ENCODE measurements at places on chromosomes 1 and 21.

- no peak for DNase-seq
These were observed 1237.8 kb downstream of the NCAM2 start for GRCh38 chr21:22235866-22236590.

GRCh38 chr21:29873908-29874307 lies 65.9 kb downstream of the GRIK1 start:
- no peak for DNase-seq

- peak; percentile 34 for DNase-seq
These were observed 34.8 kb downstream of the CHAF1B start for GRCh38 chr21:36419996-36420395.

DNA sequence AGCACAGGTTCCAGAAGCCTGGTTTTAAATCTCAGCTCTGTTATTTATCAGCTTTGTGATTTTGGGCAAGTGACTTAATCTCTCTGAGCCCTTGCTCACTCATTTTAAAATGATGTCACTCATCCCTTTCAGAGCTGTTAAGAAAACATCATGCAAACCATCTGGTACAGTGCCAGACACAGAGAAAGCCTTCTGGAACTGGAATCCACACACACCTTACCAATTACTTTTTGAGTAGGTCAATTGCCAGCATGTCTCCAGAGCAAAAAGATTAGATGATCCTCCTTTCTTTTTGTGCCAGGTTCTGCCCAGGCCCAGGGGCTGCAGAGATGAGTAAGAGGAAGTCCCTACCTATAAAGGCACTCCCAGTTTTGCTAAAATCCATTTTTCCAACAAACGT lies 61.3 kb downstream of the ROR1 start:
- DNase-seq, result no peak

DNA sequence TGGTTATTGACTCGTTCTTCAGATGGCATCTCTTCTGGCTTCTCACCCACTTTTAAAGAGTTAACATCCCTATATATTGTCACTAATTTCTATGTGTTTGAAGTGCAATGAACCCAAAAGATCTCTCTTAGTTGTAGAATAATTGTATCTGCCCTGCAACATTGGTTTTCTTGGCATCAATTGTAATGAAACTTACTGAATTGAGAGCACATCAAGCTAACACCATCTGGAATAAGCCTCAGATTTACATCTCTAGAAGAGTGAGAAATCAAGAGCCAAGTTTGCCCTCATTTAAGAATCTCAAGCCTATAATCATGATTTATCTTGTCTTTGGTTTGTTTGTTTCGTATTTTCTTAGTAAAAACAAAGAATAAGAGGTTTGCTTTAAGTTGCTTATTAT lies 372.6 kb upstream of the LRRC7 start:
- DNase-seq, result no peak

GRCh38 chr1:26913754-26914619 lies at the start of gene NR0B2:
TSS of gene NR0B2 (minus strand) at chr1:26913975. CDS start at chr1:26913940, 35 bp downstream.
- DNase-seq, result no peak

DNA sequence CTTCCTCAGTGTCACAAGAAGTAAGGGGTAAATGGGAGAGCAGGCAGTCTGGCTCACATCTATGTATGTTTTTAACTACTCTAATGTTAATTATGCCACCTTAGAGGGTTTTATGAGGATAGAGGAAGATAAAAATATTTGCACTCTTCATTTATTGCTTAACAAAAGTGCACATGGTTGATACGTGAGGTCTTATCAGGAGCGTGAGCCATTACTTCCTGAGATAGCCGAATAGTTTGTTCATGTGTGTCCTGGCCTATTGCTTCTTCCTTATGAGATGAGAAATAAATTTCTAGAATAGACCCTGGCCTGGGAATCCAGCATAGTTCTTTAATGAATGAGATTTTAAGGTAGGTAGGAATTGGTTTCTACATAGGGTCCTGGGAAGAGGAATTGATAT lies 471.1 kb upstream of the B3GALT2 start:
- DNase-seq, result no peak

- DNase-seq, result no peak
These were observed 87.1 kb upstream of the BCL10 start for GRCh38 chr1:85363521-85363920.

GRCh38 chr1:11761988-11762406 lies at the start of gene C1orf167:
TSS of gene C1orf167 (plus strand) at chr1:11762193. CDS start at chr1:11764401, 2,208 bp downstream.
- DNase-seq, result no peak

DNA sequence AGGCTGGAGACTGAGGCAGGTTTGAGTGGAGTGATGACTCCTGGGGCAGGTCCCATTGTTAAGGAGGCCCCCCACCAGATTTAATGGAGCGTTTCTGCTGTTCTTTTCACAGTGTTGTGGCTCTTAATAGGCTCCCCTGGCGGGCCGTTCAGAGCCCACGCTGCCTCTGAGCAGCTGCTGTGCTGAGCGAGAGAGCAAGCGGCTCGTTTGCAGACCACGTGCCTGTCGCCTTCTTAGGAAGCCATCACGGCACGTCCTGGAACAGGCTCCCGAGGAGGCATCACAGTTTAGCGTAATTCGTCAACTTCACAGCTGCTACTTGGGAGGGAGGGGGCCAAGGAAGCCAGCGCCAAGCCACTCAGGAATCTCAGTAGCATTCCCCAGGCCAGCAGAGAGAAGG lies 70.5 kb upstream of the CTTNBP2NL start:
- DNase-seq, result no peak

DNA sequence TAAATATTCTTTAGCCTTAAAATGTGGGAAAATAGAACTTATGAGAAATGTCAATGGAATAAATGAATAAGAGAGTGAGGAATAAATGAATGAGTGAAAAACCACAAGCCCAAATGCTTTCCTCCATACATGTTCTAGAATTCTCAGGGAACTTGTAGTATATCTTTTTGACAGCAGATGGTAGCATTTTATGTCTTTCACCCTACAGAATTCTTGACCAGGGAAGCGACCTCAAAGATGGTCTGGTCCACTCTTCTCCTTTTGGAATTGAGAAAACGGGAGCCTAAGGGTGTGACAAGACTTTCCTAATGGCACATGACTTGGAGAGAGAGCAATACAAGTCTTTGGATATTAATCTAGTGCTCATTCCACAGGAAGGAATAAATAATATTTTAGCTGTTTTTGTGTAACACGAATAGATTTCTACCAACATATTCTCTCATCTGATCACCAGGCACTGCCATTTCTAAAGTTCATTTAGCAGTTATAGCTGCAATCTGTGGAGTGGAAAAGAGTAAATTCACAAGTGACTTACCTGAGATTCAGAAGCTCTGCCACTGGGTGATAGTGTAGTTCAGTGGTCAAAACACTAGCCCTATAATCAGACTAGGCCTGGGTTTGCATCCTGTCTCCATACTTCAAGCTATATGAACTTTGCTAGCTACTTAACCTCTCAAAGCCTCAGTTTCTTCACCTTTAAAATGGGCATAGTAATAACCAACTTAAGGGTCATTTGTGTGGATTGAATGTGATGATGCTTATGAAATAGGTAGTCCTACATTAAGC lies 15.0 kb upstream of the F5 start:
- no peak for DNase-seq

- no peak for DNase-seq
These were observed 216.0 kb downstream of the SLC45A1 start for GRCh38 chr1:8533907-8534306.

DNA sequence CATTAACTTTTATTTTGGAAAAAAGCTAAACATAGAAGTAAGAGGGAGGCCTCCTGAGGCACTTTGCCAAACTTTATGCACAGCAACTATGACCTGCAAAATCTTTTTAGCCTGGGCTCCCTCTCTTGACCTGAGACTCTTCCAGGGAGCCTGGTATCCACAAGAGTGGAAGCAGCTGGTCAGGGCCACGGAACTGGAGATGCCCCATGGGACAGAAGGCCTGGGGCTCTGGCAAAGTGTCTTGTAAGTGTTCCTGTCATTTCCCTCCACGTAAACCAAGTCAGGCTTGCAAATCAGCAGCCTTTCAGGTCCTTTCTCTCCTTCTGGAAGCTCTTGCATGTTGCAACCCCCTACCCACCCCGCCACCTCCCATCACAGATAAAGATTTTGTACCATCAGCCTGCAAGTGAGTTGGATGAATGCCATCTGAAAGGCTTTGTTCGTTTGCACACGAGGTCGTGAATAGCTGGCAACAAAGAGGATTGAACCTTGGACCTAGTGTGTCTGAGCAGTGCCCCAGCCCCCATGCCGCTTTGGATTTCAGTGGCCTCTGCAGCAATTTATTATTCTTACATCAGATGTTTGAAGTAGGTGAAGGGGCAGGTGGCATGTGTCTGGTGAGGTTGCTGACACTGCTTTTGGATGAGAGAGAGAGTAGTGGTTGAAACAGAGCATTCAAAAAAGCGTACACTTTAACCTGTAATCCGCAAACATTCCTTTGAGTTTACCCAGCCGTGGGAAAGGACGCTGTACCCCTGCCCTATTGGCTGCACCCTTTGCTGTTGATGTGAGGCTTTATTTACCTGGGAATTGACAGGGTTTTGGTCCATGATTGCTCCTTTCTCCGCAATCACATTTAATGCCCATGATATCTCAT lies 91.6 kb downstream of the GALNT2 start:
- DNase-seq, result no peak

GRCh38 chr1:7993593-7994479 lies 32.3 kb downstream of the ERRFI1 start:
- DNase-seq, result no peak

GRCh38 chr21:26553898-26554297 lies 19.2 kb downstream of the CYYR1 start:
- no peak for DNase-seq

- no peak for DNase-seq
These were observed 9.9 kb upstream of the RIPK4 start for GRCh38 chr21:41776778-41777177.

DNA sequence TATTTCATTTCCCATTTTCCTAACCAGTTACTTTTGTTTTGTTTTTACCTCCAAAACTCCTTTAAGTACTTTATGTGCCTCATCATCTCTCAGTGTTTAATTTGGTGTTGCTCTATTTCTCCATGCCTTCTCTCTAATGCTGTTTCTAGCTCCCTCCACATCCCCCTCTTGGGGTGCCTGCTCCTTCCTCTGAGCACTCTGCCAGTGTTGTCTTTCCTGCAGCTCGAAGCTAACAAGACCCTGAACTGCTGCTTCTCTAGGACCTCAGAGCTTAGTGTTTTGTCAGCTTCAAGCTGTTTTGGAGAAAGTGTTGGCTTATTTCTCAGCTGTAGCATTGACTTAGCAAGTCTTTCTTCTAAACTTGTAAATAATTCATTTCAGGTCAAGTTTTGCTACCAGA lies 290.6 kb downstream of the DPYD start:
- no peak for DNase-seq

DNA sequence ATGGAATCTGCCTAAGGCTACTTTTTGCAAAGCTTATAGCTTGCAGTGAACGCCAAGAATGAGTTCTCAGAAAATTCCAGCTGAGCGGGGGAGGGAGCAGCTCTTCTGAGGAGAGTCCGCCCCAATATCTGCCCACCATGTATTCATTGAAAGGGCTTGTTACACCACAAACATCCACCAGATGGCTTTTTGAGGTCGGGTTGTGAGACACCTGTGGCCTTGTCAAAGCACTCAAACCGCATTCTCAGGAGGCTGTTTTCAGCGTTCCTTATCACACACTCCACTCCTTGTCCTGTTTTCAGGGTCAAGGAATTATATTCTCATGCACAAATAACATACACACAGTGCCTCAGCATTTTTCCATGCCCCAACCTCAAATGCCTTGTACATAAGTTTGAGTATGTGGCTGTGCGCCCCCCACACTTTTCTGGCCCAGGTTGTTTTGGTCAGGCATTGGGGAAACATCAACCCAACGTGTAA lies 3.9 kb upstream of the C4BPB start:
- peak; percentile 60 for DNase-seq

GRCh38 chr1:37845786-37846185 lies 13.6 kb downstream of the MTF1 start:
- no peak for DNase-seq

- no peak for DNase-seq
These were observed 1.4 kb upstream of the CD101 start for GRCh38 chr1:117000142-117000541.

- no peak for DNase-seq
These were observed 67.7 kb downstream of the BCAR3 start for GRCh38 chr1:93613898-93614297.

DNA sequence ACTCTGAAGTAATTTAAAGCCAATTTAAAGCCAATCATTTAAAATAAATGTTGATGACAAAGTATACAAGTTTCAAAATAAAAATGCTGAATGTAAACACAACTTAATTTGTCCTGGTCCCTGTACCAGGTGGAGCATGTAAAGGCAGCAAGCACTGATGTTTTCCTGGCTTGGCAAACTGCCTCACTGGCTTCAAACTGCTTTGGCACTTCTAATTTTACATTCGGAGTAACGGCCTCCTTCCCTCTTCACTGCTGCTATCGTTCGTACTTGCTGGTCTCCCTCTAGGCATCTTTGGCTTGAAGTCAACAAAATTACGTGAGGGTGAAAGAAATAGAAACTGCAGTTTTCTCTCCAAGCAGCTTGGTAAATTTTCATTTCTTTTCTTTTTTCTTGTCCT lies 287.9 kb downstream of the LTN1 start:
- no peak for DNase-seq

- no peak for DNase-seq
These were observed 115.7 kb downstream of the SLC30A10 start for GRCh38 chr1:219812491-219813203.

DNA sequence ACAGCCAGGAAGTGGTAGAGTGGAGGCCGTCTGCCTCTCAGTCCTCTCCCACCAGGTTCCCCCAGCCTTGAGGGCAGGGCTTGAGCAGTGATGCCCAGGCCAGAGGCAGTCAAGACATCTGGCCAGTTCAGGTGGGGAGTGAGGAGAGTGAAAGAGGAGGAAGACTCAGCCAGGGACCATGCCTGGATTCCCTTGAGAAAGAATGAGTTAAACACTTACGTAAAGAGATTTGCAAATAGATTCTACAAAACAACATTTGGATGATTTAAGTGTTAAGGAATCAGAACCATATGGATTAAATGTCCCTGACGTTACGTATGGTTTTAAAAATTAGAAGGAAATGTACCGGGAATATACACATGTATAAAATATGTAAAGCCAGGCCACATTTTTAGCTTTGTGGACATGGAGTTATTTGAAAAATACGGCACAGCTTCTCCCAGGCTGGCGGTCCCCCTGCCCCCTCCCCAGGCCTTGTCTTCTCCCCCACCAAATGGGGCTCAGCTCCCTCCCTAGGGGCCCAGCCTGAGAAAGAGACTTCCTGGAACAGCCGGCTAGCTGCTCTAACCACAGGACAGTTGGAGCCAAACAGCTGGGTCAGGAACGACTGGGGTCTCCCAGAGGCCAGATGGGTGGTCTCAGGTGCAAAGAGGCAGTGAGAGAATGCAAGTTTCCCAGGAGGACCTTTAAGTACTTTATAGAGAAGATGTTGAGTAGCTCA lies 188.3 kb upstream of the EDN2 start:
- no peak for DNase-seq

GRCh38 chr1:247964933-247965332 lies at the start of gene OR2AK2:
TSS of gene OR2AK2 (plus strand) at chr1:247965233. CDS start at chr1:247965377, 144 bp downstream.
- DNase-seq, result no peak

GRCh38 chr1:172489847-172490246 lies 43.1 kb upstream of the SUCO start:
- no peak for DNase-seq

DNA sequence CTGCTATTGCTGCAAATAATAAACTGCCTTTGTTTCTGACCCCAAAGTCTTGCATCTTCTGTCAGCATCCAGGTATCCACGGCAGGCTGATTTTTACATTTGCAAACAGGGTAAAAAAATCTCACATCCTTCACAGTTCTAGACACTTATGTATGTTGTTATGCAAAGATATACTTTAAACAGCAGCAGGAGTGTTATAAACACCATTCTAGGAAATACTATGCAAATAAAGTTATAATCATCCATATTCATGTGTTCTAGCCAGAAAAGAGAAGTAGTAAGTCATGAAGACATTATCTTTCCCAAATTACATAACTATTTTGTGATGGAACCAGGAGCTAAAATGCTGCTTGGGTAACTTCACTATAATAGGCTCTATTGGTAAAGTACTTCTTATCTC lies 534.2 kb downstream of the LTN1 start:
- no peak for DNase-seq

Measured in activated CD4-positive, alpha-beta T cell treated with anti-CD3 and anti-CD28 coated beads, Interleukin-2, amount 50 U/mL, for 24 hours (primary cell).